Stimulated activated CD4-positive, alpha-beta T cell treated with anti-CD3 and anti-CD28 coated beads, Interleukin-15, amount 100 ng/mL, for 48 hours (primary cell): ENCODE measurements at places on chromosomes 3 and 15.

DNA sequence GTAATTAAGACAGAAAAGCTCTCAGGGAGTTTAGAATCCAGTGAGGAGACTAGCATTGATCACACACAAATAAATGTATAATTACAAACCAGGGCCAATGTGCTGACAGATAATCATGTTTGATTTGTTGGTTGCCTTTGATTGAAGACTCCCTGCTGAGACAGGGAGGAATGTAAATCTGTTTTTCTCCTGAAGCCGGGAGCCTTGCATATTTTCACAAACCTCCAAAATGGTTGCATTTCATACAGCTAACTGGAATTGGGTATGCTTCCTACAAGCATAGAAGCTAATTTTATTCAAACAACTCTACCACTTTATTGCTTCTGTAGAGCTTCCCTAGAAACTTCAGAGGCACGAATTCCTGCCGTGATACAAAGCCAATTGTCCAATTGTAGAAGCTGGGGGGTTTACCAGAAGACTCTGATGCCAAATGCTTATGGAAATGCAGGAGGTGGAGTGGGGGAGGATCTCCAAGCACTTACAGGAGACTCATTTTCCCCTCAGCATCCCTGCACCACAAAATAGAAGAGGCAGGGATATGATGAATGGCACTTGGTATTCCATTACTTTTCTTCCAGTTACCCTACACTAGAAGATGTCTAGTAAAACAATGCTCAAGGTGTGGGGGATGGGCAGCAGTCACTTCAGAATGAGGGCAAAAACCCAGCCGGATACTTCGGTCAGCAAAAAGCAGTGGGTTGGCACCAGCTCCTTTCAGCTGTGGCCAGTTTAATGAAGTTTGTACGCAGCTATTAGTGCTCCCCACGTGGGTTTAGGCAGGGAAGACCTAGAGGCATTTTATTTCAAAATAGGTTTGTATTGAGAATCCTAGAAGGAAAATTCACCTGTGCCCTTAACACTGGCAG is 11.4 kb upstream of the MEX3B start:
- DNase-seq = no peak

GRCh38 chr3:49294343-49294742 is 17.3 kb upstream of the C3orf62 start:
- DNase-seq = no peak

DNA sequence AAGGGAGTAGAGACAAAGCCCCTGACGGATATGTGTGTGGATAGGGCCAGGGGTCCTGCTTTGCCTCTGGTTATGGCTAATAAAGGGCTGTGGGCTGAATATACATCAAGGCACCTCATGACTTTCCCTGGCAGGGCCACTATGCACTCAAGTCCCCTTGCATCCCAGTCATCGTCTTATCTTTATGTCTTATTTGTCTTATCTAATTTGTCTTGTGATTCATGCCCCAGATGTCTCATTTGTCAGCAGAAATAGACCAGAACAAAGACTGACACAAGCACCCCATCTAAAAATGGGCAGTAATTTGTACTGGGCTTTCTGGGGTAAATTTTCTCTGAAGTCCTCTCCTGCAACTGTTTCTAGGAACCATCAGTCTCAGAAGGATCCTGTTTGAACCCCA is 68.6 kb downstream of the ITGA11 start:
- no peak for DNase-seq

DNA sequence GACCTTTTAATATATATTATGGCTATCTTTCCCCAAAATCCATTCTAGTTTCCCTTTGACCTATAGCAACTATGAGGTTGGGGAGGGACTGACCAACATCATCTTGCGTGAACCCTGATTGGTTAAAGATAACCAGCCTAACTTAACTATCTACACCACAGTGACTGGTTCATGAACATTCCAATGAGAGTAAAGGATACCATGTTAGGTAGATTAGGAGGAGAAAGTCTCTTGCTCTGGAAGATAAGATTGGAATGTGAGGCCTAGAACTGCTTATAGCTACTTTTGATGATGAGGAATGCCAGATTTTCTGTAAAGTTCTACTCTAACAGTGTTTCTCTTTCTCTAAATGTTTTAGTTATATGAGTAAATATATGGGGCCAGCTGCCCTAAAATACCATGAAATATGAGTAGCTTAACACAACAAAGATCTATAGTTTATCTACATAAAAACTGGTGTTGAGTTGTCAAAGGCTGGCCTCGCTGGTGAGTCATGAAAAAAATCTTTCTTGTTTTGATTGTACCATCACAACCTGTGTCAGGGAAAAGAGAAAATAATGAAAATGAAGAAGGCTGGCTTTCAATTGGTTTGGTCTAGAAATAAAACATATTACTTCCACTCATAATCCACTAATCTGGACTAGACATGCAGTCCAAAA is 481.4 kb downstream of the NSUN3 start:
- DNase-seq = no peak
